ENCODE measurements at places on chromosomes 3 and 15.

DNA sequence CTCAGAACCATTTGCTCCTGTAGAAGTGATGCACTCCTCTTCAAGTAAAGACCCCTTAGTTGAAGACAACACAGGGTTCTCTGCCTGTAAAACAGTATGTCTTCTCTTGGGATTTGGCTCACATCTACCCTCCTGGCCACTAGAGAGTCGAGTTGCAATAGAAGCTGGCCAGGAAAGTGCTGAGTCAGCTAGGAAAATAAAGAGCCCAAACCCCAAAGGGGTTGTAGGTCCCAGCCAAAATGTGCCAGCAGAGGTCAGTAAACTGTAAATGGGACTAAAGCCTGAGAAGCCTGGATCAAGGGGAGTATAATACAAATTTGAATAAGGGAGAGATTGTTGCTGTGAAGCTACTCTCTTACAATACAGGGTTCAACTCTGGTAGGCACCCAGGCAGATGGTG is 37.2 kb upstream of the THBS1 start:
- DNase-seq, result no peak

DNA sequence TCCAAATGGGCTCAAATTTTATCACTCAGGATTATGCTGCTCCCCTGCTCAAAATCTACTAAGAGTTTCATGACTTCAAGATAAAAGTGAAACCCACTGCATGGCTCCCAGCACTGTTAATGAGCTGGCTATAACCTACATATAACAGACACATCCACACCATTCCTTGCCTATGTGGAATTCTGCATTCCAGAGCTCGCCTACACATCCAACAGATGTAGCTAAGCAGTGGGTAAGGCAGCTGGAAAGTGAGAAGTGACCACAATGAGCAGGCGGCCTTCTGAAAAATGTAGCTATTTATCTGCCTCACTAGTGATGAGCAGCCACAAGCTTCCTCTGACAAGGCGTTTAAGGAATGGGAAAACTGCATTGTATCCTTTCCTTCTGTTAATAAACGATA is 92.0 kb upstream of the TRIM42 start:
- no peak for DNase-seq

- DNase-seq, result no peak
These were observed 17.5 kb downstream of the PPP2R3A start for GRCh38 chr3:135982922-135983581.

GRCh38 chr3:14152233-14152962 is 26.0 kb downstream of the XPC start:
- no peak for DNase-seq

- DNase-seq, result no peak
These were observed 335.2 kb upstream of the CTDSPL start for GRCh38 chr3:37526511-37526910.

Data from stimulated activated CD4-positive, alpha-beta T cell treated with anti-CD3 and anti-CD28 coated beads, Interleukin-2, amount 100 ng/mL, for 24 hours (primary cell).